ENCODE measurements at places on chromosomes 7 and 10.

DNA sequence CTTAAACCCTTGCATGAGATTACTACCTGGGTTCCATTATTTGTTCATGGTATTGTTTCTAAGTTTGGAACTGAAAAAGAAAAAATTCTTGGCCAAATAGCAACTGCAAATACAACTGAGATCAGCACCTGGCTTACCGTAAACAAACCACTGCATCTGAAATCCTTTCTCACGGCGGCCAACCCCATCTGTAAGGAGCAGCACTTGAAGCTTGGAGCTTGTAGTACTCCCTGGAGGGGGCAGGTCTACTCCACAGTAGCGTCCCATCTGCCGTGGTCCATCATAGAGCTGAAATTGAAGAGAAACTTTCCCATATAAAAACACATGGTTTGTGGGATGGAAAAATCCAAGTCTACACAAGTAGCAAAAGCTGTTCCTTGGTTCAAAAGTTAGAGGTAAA lies 109.9 kb downstream of the CUBN start:
- no peak for DNase-seq

- no peak for DNase-seq
These were observed 96.0 kb upstream of the JCAD start for GRCh38 chr10:30155401-30155800.

DNA sequence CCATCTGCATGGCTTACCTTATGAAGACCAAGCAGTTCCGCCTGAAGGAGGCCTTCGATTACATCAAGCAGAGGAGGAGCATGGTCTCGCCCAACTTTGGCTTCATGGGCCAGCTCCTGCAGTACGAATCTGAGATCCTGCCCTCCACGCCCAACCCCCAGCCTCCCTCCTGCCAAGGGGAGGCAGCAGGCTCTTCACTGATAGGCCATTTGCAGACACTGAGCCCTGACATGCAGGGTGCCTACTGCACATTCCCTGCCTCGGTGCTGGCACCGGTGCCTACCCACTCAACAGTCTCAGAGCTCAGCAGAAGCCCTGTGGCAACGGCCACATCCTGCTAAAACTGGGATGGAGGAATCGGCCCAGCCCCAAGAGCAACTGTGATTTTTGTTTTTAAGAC lies 12.4 kb downstream of the DUSP5 start:
- no peak for DNase-seq

- DNase-seq = no peak
These were observed 25.4 kb downstream of the HECW1 start for GRCh38 chr7:43137811-43138210.

DNA sequence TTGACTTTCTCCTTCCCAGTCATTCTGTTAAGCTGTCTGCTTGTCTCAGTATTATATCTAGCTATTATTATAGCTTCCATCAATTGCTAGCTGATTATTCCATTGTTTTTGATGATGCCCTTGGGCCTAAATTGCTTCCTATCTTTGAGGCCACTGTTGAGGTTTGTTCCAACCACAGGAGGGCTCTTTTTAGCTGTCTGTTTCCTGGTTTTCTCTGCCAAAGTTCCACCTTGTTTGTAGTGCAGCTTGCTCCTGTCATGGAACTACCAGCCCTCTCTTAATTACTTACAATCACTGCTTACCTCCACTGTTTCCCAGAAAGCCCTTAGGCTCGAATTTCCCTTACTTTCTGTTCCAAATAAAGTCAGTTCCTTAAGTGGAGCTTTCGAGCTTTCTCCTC lies 118.7 kb upstream of the SEC61G start:
- no peak for DNase-seq

DNA sequence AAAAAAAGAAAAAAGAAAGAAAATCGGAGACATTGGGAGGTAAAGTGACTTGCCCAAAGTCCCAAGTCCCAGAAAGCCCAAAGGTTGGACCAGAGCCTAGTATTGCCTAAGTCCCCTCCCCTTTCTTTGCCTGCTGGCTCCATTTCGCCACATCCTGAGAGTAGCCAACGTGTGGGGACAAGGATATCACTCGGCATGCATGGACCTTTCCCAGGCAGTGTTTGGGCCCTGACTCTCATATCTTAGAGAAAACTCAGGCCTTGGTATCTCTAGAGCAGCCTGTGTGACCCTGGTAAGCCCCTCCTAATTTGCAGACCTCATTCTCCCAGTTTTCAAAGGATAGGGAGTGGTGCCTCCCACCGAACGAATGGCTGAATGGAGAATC lies 294.2 kb upstream of the ZMIZ1 start:
- no peak for DNase-seq
